ENCODE measurements at places on chromosomes 4 and X.

- DNase-seq: peak; percentile 7
These were observed 36.3 kb downstream of the DTHD1 start for GRCh38 chr4:36317721-36318120.

GRCh38 chr4:163382178-163382869 is 38.6 kb downstream of the NPY5R start:
- DNase-seq: no peak

GRCh38 chr4:142112451-142112850 is 476.1 kb downstream of the IL15 start:
- no peak for DNase-seq

GRCh38 chr4:148162991-148163390 is 279.2 kb downstream of the NR3C2 start:
- DNase-seq: no peak

- no peak for DNase-seq
These were observed 241.8 kb downstream of the GALNTL6 start for GRCh38 chr4:172055046-172055445.

- no peak for DNase-seq
These were observed 44.2 kb downstream of the COQ2 start for GRCh38 chr4:83240379-83240875.

GRCh38 chr4:29046781-29047180 is 1673.4 kb upstream of the PCDH7 start:
- DNase-seq: no peak

GRCh38 chr4:112853662-112854256 is 195.7 kb upstream of the ANK2 start:
- DNase-seq: no peak

DNA sequence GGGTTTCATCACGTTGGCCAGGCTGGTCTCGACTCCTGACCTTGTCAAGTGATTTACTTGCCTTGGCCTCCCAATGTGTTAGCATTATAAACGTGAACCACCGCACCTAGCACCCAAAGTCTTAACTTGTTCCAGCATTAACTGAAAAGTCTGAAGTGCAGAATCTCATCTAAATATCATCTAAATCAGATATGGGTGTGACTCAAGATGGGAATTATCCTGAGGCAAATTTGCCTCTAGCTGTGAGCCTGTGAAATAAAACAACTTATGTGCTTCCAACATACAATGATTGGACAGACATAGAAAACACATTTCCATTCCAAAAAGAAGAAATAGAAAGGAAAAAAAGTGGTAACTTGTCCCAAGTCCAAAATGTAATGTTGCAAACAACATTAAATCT is 641.1 kb upstream of the ATOH1 start:
- no peak for DNase-seq

DNA sequence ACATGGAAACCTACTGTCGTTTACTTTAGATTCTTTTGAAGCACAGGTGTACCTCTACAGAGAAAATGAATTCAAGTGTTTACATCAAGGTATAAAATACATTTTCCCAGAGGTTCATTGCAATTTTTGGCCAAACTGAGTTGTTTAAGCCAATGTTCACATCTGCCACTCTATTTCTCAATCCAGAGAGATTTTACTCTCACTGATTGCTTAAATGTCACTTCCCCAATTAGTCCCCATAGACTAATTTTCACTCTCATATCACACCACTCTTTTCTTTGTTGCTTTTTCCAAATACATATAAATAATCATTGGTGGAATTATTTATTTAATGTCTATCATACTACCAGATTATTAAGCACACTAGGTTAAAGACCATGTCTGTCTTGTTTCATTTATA is 271.8 kb downstream of the PPP3CA start:
- DNase-seq: no peak

DNA sequence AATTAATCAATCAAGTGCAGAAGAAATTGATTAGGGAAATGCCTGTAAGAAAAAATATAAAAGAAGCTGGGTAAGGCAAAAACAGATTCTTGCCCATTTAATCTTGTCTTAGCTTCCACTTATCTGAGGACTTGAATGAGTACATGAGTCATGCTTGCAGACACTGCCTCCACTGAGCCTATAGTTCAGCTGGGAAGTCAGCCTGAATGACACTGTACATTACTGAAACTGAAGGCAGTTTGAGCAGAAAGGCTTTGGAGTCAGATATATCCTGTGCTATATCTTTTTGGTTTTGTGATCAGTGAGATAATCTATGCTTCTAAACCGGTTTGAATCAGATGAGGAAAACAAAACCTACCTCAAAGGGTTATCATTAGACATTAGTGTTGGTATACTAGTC is 61.3 kb downstream of the NUDT11 start:
- no peak for DNase-seq

DNA sequence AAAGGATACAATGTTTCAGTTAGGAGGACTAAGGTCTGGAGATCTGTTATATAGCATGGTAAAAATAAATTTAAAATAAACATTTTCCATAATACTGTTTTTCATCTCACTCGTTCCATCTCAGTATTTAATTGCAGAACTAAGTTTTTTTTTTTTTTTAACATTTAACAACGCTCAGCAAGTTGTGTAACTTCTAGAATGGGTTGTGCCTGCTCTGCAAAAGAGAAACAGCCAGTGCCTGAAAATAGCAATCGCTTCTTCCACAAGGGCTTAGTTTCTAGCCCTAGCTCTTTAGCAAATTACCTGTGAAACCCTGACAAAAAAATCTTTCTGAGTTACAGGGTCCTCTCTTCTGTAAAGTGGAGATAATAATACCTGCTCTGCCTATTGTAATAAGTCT is 41.9 kb downstream of the CNGA1 start:
- DNase-seq: no peak

DNA sequence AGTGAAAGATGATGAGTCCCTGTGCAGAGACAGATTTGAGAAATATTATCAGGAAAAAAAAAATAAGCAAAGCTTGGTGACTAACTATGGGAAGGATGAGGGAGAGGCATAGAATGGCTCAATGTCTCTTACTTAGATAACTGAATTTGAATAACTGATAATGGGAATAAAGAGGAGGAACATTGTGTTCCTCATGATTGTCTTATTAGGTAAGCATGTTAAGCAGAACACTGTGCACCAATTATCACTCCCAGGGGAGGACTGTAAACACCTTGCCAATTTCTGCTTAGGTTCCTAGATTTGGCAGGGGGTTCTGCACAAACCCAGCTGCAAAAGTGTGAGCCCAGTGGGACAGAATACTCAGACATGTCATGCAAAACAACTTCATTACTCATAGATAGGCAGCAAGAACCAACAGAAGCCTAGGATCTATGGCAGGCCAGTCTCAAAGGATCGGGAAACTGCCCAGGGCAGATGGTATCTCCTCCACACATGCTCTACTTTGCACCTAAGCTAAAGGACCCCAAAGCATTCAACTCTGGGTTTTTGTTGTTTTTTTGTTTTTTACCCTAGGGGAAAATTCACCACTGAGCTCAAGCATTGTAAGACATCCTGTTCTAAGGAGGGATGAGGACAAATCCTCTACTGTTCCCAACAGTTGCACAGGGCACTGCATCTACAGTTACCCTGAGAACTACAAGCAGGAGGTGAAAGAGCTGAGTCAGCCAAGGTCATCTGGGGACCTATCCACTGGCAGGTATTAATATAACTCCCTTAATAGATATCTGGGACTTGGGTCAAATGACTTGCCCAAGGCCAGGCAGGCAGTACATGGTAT is 907.0 kb downstream of the RAPGEF2 start:
- DNase-seq: no peak

DNA sequence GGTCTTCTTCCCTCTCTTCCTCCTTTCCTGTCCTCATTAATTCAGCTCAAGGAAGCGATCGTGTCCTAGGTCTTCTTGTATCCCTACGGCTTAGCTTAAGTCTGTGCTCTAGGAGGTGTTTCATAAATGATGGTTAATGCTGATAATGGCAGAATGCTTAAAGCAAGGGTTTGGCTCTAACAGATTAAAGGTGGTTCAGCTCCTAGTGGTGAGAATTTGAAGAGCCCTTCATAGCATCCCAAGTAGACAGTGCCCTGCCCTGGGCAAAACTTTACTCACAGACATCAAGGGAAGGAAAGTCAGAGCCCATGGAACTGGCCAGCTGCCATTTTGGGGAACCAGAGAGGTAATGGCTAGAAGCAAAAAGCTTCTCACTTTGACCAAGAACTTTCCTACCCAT is 47.0 kb upstream of the PGRMC1 start:
- DNase-seq: no peak

- no peak for DNase-seq
These were observed 59.6 kb downstream of the LNX1 start for GRCh38 chr4:53531585-53532224.

DNA sequence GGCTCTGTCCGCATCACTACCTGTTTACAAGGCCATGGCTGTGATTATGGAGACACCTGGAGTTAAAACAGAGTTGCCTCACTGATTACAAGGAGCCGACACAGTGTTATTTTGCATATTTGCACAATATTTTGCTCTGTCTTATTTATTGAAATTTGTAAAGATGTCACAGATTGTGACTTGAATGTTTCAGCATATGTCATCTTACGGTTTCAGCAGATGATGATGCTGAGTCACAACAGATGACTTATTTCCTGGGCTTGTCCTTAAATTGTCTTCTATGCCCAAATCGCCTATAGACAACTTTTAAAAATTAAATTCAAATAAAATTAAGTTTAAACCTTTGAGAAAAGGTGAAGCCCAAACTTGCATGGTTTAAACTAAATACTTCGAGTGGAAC is 87.1 kb upstream of the INPP4B start:
- no peak for DNase-seq

- DNase-seq: no peak
These were observed 218.3 kb downstream of the SOWAHB start for GRCh38 chr4:76679691-76680090.
